ENCODE measurements at places on chromosomes 2 and 18. TPM values are rescaled to one million over a fixed set of nuclear protein-coding genes. Genes with fewer than 3 reads are reported as not detected.

Gene SKA1
- 0.52 TPM for total RNA-seq

Gene MYOM1
- total RNA-seq = 26.3 TPM

Gene DNAJC5G
- total RNA-seq = not detected

Gene CCDC74B
- total RNA-seq = 2.6 TPM

Gene C1QL2
- total RNA-seq = not detected

Gene TXNL4A
- total RNA-seq = 72.0 TPM

Gene C2orf66
- 0.30 TPM for total RNA-seq

Gene CRYBA2
- not detected for total RNA-seq

Gene TMEM178A
- total RNA-seq = 5.0 TPM

Gene IL1B
- total RNA-seq = 2.8 TPM

Gene DSC1
- total RNA-seq = not detected

Gene LYPD6
- total RNA-seq = 0.23 TPM

Gene NTSR2
- not detected for total RNA-seq

Gene BCL2
- total RNA-seq = 23.7 TPM

Gene SLC5A7
- not detected for total RNA-seq

Gene LINC00305
- not detected for total RNA-seq

Gene ABHD3
- 17.5 TPM for total RNA-seq

Gene GPR17
- 0.16 TPM for total RNA-seq

Gene APLF
- total RNA-seq = 8.7 TPM

Gene ABHD1
- total RNA-seq = not detected

Gene EVA1A
- 1.7 TPM for total RNA-seq

Gene TEX44
- total RNA-seq = not detected

Gene ZNF407
- 16.0 TPM for total RNA-seq

Gene NXPH2
- total RNA-seq = not detected

Gene REV1
- 50.8 TPM for total RNA-seq

Gene RAB17
- 4.5 TPM for total RNA-seq

Gene RAMP1
- 230 TPM for total RNA-seq

Gene HOXD12
- not detected for total RNA-seq

Gene SLC5A6
- 21.3 TPM for total RNA-seq

Gene OSBPL1A
- total RNA-seq = 43.2 TPM

Gene TRIM54
- 0.18 TPM for total RNA-seq

Gene APCDD1
- total RNA-seq = 10.9 TPM

Gene RBFA
- 22.8 TPM for total RNA-seq
